ENCODE measurements at places on chromosomes 5 and 9. TPM values are rescaled to one million over a fixed set of nuclear protein-coding genes. Genes with fewer than 3 reads are reported as not detected.

GRCh38 chr5:54206580-54207229, 103.7 kb downstream of the ARL15 start:
- no peak overlapping the region for H3K27ac ChIP-seq
- no peak for DNase-seq
- H3K27me3 ChIP-seq, result no peaks in the 10 kb centered on the region
- no peak overlapping the region for H3K4me3 ChIP-seq

GRCh38 chr9:21585756-21586752, 103.9 kb upstream of the IFNE start:
- H3K4me1 ChIP-seq, result no peaks in the 10 kb centered on the region
- H3K36me3 ChIP-seq, result no peaks in the 10 kb centered on the region
- no peak overlapping the region for H3K27ac ChIP-seq
- DNase-seq, result no peak
- H3K27me3 ChIP-seq, result no peaks in the 10 kb centered on the region

DNA sequence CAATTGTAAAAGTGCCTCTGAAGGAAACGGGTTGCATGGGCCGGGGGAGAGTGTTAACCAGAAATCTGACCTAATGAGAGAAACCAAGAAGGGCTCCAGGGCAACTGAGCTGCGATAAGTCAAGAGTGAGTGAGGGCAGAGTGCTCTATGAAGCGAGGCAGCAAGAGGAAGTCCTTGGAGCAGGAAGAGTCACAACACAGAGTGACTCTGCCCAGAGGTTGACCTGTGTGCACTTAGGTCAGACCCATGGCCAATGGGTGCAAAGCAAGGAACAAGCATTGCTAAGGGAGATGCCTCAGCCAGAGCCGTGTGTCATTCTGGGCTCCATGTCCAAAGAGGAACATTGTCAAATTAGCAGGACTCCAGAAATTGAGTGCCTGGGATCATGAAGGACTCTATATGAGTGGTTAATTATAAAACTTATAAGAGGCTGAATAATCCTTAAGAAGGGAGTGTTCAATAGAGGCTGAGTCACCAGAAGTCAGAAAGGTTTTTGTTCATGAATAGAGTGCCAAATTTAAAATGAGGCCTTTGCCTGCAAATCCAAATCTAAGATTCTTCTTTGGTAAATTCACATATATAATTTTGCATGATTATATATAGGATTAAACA, 438.5 kb downstream of the MED10 start:
- H3K36me3 ChIP-seq, result no peaks in the 10 kb centered on the region
- no peak for DNase-seq
- no peaks in the 10 kb centered on the region for H3K4me1 ChIP-seq
- no peak overlapping the region for H3K27ac ChIP-seq
- H3K27me3 ChIP-seq, result no peaks in the 10 kb centered on the region

Gene CATSPER3
- total RNA-seq, result 0.57 TPM

DNA sequence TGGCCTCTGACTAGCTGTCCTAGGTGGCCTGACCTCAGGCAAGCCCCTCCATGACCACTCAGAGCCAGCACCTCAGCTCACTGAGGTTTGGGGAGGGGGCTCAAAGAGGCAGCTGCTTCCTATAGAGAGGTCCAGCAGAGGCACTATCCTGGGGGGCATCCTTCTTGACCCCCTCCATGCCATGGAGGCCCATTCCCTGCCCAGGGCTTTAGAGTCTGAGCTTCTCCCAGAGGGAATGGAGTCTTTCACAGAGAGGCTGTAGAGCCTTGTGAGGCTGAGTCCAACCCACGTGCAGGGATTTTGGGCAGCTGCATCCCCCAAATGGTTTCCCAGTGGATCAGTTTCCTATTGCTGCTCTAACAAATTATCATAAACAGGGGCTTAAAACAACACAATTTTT, 16.9 kb downstream of the IRF1 start:
- DNase-seq, result no peak
- H3K36me3 ChIP-seq, result no peaks in the 10 kb centered on the region
- peaks cover 30% of the 10 kb centered on the region for H3K4me1 ChIP-seq
- no peaks in the 10 kb centered on the region for H3K27me3 ChIP-seq

DNA sequence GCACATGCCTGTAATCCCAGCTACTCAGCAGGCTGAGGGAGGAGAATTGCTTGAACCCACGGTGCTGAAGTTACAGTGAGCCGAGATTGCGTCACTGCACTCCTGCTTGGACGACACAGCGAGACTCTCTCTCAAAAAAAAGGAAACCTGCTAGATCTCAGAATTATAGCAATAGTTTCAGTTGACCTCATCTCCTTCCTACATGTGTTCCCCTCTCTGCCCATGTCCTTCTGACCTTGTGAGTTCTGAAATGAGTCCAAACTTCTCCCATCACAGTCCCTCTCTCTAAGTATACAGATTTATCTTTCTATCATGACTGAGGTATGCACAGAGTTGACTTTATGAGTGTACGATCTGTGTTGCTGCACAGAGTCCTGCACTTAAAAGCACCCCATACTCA, 44.6 kb upstream of the SHOC1 start:
- H3K27me3 ChIP-seq, result no peaks in the 10 kb centered on the region
- no peaks in the 10 kb centered on the region for H3K36me3 ChIP-seq
- peak overlapping the region; percentile 14 for H3K27ac ChIP-seq

DNA sequence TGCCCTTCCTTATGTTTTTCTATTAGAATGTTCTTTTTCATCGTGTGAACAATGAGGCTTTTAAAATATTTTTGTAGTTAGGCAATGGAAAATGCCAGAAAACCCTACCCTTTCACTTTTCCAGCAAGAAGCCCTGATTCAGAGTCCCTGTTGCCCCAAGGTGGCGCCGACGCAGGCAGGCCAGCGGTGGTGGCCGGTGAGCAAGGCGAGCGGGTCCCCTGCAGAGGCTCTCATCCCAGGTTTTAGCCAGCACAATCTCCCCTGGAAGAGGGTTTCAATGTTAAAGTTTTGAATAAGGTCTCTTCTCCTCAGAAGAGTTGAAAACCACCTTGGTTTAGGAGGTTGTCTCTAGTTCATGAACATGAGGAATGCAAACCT, 40.8 kb upstream of the CKMT2 start:
- H3K27me3 ChIP-seq, result no peaks in the 10 kb centered on the region
- no peaks in the 10 kb centered on the region for H3K36me3 ChIP-seq
- DNase-seq, result no peak
- no peak overlapping the region for H3K4me3 ChIP-seq

Gene TMEM245
- 23.6 TPM for total RNA-seq

Gene GRXCR2
- not detected for total RNA-seq

Gene GARNL3
- total RNA-seq, result 2.3 TPM

GRCh38 chr5:39505363-39505762, 80.6 kb upstream of the DAB2 start:
- H3K27ac ChIP-seq, result no peak overlapping the region
- H3K27me3 ChIP-seq, result no peaks in the 10 kb centered on the region
- no peak for DNase-seq
- H3K4me3 ChIP-seq, result no peak overlapping the region
- H3K36me3 ChIP-seq, result no peaks in the 10 kb centered on the region

- H3K27ac ChIP-seq, result no peak overlapping the region
- no peaks in the 10 kb centered on the region for H3K36me3 ChIP-seq
- no peaks in the 10 kb centered on the region for H3K27me3 ChIP-seq
- H3K4me3 ChIP-seq, result no peak overlapping the region
- no peak for DNase-seq
These were observed 10.0 kb downstream of the TLE4 start for GRCh38 chr9:79581794-79582193.

- H3K4me3 ChIP-seq, result no peak overlapping the region
- no peaks in the 10 kb centered on the region for H3K36me3 ChIP-seq
- H3K4me1 ChIP-seq, result no peaks in the 10 kb centered on the region
- no peak overlapping the region for H3K27ac ChIP-seq
These were observed 1526.4 kb upstream of the NUDT12 start for GRCh38 chr5:105088961-105089360.

- H3K4me3 ChIP-seq, result no peak overlapping the region
- no peak overlapping the region for H3K27ac ChIP-seq
- H3K36me3 ChIP-seq, result no peaks in the 10 kb centered on the region
- no peaks in the 10 kb centered on the region for H3K27me3 ChIP-seq
- DNase-seq, result no peak
- H3K4me1 ChIP-seq, result no peaks in the 10 kb centered on the region
These were observed 8.4 kb upstream of the UBAP1 start for GRCh38 chr9:34170237-34170991.

- peak; percentile 55 for DNase-seq
- H3K27me3 ChIP-seq, result no peaks in the 10 kb centered on the region
- no peak overlapping the region for H3K4me3 ChIP-seq
- H3K36me3 ChIP-seq, result no peaks in the 10 kb centered on the region
- H3K4me1 ChIP-seq, result no peaks in the 10 kb centered on the region
These were observed 137.1 kb upstream of the PPP1R26 start for GRCh38 chr9:135342206-135343130.

Measured in pancreas (tissue), 10 donors.